Epithelial cell of proximal tubule (primary cell): ENCODE measurements at places on chromosomes 2 and 18.

- DNase-seq, result no peak
Measured at GRCh38 chr2:37472959-37473358, 128.5 kb downstream of the QPCT start.

DNA sequence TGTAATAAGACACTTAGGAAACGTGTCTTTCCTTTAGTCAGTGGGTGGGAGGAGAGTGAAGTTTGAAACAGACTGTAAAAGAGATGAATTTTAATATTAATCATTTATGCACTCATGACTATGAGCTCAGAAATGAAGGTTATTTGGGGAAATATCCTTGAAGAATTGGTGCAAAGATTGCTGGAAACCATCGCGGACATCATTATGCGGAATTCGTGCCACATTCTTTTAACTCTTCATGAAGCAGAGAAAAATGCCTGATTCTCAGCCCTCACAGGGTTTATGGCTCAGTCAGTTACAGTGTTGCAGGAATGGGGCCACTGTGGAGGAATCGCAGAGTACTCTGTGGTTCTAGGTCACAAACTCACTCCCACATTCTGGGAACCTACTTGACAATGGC, 109.7 kb downstream of the RGPD3 start:
- no peak for DNase-seq

DNA sequence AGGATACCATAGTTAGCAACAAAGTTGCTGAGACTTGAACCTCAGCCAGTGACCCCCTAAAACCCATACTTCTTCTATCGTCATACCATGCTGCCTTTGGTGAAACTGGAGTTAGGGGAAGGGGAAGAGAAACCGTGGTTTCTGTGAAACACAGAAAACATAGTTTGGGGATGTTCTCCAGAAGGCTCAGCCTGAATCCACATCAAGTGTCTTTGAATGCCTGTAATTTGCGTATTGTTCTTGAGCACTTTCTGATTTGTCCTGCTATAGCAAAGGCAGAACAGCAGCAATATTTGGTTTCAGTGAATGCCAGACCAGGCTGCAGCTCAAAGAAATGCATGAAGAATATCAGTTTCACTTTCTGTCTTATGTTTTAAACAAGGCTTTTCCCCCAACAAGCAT, 258.7 kb downstream of the TTC32 start:
- no peak for DNase-seq

DNA sequence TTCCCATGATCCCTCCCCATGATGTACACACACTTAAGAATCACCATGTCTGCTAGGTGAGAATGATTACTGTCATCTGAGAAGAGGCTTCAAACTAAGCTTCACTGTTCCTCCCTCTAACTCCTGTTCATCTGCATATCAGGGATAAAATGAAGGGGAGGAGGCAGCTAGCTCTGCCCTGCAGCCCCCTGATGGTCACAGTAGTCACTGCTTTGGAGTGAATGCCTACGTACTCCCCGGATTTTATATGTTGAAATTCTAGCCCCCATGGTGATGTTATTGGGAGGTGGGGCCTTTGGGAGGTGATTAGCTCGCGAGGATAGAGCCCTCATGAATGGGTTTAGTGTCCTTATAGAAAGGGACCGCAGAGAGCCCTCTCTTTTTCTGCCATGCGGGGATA, 156.4 kb downstream of the NCKAP5 start:
- no peak for DNase-seq

DNA sequence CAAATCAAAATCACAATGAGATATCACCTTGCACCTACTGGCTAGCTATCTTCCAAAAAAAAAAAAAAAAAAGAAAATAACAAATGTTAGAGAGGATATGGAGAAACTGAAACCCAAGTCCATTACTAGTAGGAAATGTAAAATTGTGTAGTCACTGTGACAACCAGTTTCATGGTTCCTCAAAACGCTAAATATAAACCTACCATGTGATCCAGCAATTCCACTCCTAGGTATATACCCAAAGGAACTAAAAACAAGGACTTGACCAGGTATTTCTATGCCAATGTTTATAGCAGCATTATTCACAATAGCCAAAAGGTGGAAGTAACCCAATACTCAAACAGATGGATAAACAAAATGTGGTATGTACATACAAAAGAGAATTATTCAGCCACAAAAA, 11.7 kb upstream of the SCRN3 start:
- DNase-seq, result no peak

- DNase-seq, result no peak
Measured at GRCh38 chr2:10467401-10467800, 19.3 kb upstream of the ODC1 start.

GRCh38 chr2:101675512-101675911, 22.0 kb upstream of the MAP4K4 start:
- no peak for DNase-seq
